Aorta (tissue), 5 donors: ENCODE measurements at places on chromosomes 16 and 17.

- no peak overlapping the region for H3K27ac ChIP-seq
- no peak for DNase-seq
- H3K36me3 ChIP-seq, result no peaks in the 10 kb centered on the region
- no peaks in the 10 kb centered on the region for H3K4me1 ChIP-seq
These were observed 43.6 kb upstream of the CACNG4 start for GRCh38 chr17:66920950-66921349.

- H3K4me1 ChIP-seq, result peaks cover 2% of the 10 kb centered on the region
- H3K36me3 ChIP-seq, result no peaks in the 10 kb centered on the region
- no peak overlapping the region for H3K4me3 ChIP-seq
- H3K27ac ChIP-seq, result no peak overlapping the region
- no peak for DNase-seq
These were observed 19.9 kb downstream of the COTL1 start for GRCh38 chr16:84597931-84598351.

- no peaks in the 10 kb centered on the region for H3K27me3 ChIP-seq
- H3K36me3 ChIP-seq, result no peaks in the 10 kb centered on the region
- no peak for DNase-seq
- no peak overlapping the region for H3K27ac ChIP-seq
- no peak overlapping the region for H3K4me3 ChIP-seq
- no peaks in the 10 kb centered on the region for H3K4me1 ChIP-seq
These were observed 101.5 kb downstream of the SEC14L1 start for GRCh38 chr17:77242118-77242851.

DNA sequence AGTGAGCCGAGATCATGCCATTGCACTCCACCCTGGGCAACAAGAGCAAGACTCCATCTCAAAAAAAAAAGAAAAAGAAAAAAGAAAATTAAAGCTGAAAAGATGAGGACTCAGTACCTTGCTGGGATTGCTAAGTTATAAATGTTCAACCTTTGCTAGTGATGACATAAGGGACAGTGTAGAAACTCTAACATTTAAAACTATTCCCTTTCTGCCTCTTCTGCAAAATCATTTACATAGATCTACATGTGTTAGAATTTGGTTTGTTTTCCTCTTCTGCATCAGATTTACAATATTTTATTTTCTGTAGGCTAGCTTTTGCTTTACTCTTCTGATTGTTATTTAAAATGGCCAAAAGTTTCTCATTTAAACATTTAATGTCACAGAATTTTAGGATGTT, 49.5 kb upstream of the HAS3 start:
- no peaks in the 10 kb centered on the region for H3K27me3 ChIP-seq
- H3K4me1 ChIP-seq, result no peaks in the 10 kb centered on the region
- H3K27ac ChIP-seq, result no peak overlapping the region
- no peak for DNase-seq
- H3K4me3 ChIP-seq, result no peak overlapping the region
- H3K36me3 ChIP-seq, result no peaks in the 10 kb centered on the region

DNA sequence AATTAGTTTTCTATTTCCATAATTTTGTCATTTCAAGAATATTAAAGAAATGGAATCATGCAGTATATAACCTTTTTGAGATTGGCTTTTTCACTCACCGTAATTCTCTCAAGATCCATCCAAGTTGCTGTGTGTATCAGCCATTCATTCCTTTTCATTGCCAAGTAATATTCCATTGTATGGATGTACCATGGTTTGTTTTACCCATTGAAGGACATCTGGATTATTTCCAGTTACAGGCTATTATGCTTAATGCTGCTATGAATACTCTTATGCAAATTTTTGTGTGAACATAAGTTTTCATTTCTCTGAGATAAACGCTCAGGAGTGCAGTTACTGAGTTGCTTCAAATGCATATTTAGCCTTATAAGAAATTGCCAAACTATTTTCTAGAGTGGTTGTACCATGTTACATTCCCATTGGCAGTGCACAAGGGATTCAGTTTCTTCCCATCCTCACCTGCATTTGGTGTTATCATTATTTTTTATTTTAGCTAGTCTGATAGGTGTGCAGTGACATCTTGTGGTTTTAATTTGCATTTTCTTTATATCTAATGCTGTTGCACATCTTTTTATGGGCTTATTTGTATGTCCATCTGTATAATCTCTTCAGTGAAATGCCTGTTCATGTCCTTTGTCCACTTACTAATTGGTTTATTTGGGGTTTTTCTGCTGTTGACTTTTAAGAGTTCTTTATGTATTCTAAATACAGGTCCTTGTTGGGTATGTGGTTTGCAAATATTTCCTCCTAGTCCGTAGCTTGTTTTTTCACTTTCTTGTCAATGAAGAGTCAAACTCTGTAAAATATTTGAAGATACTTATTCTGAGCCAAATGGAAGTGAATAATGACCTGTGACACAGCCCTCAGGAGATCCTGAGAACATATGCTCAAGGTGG, 32.7 kb downstream of the BMERB1 start:
- no peak for DNase-seq
- no peaks in the 10 kb centered on the region for H3K27me3 ChIP-seq
- no peak overlapping the region for H3K27ac ChIP-seq
- no peaks in the 10 kb centered on the region for H3K36me3 ChIP-seq
- H3K4me3 ChIP-seq, result no peak overlapping the region

- H3K4me1 ChIP-seq, result no peaks in the 10 kb centered on the region
- H3K27ac ChIP-seq, result no peak overlapping the region
- no peak overlapping the region for H3K4me3 ChIP-seq
- peak; percentile 82 for DNase-seq
- no peaks in the 10 kb centered on the region for H3K36me3 ChIP-seq
These were observed 24.3 kb upstream of the CRISPLD2 start for GRCh38 chr16:84795329-84796053.

DNA sequence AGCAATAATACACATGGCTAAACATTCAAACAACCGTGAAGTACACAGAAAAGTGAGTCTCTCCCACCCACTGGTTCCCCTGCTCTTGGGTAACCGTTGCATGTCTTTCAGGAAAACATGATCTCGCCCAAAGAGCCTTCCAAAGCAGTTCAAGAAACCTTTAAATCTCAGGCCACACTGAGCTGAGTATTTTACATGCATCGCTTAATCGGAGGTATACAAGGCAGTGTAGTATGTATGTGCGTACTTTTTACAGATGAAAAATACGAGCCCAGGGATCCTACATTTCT, 741 bp upstream of the DEXI start:
- peaks cover 6% of the 10 kb centered on the region for H3K4me1 ChIP-seq
- no peaks in the 10 kb centered on the region for H3K36me3 ChIP-seq
- H3K27ac ChIP-seq, result no peak overlapping the region

DNA sequence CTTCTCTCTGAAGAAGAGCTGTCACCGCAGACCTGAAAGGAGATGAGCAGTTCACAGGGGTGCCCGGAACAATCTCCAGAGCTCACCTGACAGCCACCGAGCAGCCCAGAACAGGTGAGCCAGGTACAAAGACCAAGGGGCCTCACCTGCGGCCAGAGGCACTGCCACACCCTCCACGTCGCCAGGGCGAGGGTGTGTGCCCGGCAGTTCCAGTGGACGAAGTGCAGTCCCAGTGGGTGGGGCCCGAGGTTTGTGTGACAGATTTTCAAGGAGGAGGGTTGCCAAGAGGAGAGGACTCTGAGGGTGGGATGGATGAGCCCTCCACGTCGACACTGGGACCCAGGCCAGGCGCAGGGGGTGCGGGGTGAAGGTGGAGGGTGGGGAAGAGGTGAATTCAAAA, 61.7 kb downstream of the SMPD3 start:
- no peak overlapping the region for H3K4me3 ChIP-seq
- no peak overlapping the region for H3K27ac ChIP-seq
- H3K4me1 ChIP-seq, result no peaks in the 10 kb centered on the region
- DNase-seq, result peak; percentile 59

DNA sequence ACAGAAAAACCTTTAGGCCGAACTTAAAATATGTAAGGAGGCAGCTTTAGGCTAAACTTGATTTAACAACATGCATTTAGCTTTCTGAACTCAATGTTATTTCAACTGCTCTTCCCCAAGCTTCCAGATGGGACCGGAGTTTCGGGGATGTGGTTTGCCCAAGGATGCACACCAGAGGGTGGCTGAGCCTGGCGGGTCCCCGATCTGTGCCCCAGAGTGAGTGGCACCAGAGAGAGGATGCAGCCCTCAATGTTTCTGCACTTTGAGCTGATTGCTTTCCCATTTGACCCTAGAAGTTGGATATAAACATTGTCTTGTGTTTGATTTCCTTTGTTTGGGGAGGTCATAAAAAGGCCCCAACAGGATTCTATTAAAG, 348.0 kb upstream of the TNRC6C start:
- no peaks in the 10 kb centered on the region for H3K4me1 ChIP-seq
- no peak overlapping the region for H3K27ac ChIP-seq
- H3K4me3 ChIP-seq, result no peak overlapping the region
- peak; percentile 22 for DNase-seq

DNA sequence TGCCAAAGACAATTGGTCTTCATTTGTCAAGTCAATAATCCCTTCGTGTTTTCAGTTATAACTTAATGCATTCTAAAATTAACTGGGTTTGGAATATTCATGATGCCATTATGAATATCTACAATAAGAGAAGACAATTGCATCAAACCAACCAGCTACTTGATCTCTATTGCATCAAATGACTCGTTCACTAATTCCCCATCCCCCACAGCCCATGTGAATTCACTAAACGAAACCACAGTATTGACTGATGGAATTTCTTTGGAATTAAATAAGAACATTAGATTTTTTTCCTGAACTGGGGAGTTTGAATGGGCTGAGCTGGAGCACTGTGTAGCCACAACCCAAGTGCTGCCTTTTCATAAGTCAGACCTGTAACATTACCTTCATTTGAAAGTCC, 65.3 kb downstream of the HS3ST3B1 start:
- DNase-seq, result no peak
- H3K36me3 ChIP-seq, result no peaks in the 10 kb centered on the region
- H3K4me3 ChIP-seq, result no peak overlapping the region
- H3K4me1 ChIP-seq, result no peaks in the 10 kb centered on the region

DNA sequence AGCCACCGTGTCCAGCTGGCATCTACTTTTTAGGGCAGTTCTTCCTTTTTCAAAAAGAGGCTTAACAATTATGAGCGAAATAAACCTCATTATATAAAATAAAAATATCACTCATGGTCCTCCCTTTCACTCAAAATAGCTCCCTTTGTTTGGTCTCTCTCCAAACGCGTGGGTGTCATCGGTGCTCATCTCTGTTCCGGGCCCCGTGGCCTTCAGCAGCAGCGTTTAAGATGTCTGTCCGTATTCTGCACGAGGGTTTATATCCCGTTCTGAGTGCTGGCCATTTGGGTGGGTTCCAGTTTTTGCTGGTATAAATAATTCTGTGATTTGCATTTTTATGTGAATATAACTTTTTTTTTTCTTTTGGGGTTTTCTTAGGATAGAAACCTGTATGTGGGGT, 33.4 kb downstream of the PRMT7 start:
- peaks cover 4% of the 10 kb centered on the region for H3K36me3 ChIP-seq
- no peak overlapping the region for H3K27ac ChIP-seq
- no peaks in the 10 kb centered on the region for H3K27me3 ChIP-seq
- no peaks in the 10 kb centered on the region for H3K4me1 ChIP-seq
- no peak overlapping the region for H3K4me3 ChIP-seq
- peak; percentile 68 for DNase-seq

DNA sequence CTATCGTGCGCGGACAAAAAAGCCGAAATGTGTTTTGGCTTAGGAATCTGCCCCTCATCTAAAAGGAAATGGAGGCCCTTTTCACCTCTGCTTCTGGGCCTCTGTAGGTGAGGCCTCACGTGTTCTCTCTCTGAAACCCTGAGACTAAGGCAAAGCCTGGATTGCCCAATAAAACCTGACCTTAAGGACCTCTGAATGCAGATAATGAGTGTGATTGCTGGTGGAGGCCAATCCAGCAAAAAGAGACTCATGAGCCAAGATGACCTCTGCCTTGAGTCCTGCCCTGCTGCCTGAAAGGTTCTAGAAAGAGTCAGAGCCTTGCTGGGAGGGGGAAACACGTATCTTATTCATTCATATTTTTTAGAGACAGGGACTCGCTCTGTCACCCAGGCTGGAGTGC, 44.5 kb upstream of the ABR start:
- H3K27ac ChIP-seq, result no peak overlapping the region
- DNase-seq, result no peak
- H3K36me3 ChIP-seq, result no peaks in the 10 kb centered on the region
- H3K4me1 ChIP-seq, result no peaks in the 10 kb centered on the region
- H3K27me3 ChIP-seq, result no peaks in the 10 kb centered on the region
- no peak overlapping the region for H3K4me3 ChIP-seq

- H3K27me3 ChIP-seq, result no peaks in the 10 kb centered on the region
- no peaks in the 10 kb centered on the region for H3K36me3 ChIP-seq
- no peak for DNase-seq
- no peaks in the 10 kb centered on the region for H3K4me1 ChIP-seq
- H3K4me3 ChIP-seq, result no peak overlapping the region
- no peak overlapping the region for H3K27ac ChIP-seq
These were observed 2.0 kb downstream of the HBZ start for GRCh38 chr16:154217-155030.

DNA sequence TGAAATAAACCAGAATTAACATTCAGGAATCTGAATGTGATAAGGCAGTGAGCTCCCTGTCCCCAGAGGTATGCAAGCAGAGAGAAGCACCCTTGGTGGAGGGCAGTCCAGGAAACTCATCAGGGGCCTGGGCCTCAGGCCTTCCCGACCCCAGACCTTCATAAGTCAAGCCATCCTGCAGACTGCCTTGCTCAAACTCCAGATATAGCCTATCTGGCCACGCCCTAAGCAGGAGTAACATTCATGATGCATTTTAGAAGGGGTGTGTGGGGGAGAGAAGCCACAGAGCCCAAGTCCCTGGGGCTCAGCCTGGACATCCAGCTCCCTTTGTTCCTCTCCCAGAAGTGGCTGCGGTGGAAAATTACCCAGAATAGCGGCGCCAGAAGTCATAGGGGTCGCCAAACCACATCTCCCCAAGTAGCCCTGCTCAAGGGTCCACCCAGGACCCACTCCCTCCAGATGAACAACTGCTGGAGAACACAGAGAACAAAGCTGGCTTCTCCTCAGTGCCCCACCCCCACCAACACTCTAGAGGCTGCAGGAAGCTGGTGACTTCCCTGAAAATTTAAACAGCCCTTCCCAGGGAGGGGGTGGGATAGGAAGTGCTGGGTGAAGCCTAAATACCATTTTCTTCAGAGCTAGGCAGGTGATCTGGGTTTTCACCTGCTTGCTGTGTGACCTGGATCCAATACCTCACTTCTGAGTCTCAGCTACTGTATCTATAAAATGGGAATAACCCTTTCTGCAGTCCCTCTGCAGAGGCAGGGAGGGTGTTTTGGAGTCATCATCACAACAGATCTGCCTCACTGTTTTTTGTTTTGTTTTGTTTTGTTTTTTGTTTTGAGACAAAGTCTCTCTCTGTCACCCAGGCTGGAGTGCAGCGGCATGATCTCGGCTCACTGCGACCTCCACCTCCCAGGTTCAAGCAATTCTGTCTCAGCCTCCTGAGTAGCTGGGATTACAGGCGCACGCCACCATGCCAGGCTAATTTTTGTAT, 1.5 kb upstream of the SREBF1 start:
- no peaks in the 10 kb centered on the region for H3K27me3 ChIP-seq
- H3K27ac ChIP-seq, result no peak overlapping the region
- no peaks in the 10 kb centered on the region for H3K4me1 ChIP-seq
- H3K36me3 ChIP-seq, result no peaks in the 10 kb centered on the region
- DNase-seq, result peak; percentile 84
